ENCODE measurements at places on chromosomes 3 and 15.

DNA sequence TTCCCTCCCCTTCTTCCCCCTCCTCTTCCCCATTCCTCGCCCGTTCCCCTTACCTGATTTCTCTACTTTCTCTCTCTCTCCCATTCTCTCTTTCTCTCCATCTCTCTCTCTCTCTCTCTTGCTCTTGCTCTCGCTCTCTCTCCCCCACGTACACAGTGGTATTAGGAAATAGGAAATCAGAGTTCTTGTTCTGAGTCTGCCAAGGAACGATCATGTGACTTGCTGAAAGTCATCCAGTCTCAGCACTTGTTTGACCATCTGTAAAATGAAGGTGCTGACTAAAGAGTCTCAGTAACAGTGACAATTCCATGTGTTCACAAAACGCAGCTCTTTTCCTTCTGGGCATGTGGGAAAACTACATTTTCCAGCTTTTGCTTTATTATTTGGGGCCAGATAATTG lies 445.0 kb upstream of the TGFBR2 start:
- no peak for DNase-seq

GRCh38 chr15:63831041-63831440 lies 2.7 kb downstream of the HERC1 start:
- DNase-seq: no peak

- DNase-seq: no peak
Observed at GRCh38 chr15:69869291-69869690, 228.4 kb downstream of the TLE3 start.

DNA sequence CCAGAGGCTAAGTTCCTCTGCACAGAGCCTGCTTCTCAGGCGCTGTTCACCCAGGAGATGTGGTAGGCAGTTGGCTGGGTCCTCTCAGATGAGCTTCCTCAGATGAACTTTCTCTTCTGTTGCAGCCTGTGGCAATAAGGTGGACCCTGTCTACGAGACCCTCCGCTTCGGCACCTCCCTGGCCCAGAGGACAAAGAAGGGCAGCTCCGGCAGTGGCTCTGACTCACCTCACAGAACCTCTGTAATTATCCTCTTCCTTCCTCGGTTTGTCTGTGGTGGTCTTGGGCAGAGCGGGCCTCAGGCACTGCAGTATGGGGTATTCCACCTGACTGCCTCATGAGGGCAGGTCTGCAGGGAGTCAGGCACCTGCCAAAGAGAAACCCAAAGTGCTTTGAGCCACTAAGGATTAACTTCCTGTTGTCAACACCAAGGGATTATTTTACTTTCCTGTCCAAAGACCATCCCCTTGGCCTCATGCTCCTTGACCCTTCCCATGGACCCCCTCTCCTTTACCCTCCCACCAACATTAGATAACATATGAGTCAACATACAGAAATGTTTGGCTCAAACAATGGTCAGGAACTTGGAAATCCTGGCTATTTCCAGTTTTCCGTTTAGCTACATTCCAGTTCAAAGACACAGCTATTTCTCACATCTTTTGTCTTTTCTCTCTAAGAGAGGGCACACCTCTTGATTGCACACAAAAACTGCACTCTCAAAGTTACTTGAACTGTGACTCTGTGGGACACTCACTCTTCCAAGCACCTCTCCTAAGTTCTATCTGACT lies 105.9 kb downstream of the STAC start:
- DNase-seq: no peak

DNA sequence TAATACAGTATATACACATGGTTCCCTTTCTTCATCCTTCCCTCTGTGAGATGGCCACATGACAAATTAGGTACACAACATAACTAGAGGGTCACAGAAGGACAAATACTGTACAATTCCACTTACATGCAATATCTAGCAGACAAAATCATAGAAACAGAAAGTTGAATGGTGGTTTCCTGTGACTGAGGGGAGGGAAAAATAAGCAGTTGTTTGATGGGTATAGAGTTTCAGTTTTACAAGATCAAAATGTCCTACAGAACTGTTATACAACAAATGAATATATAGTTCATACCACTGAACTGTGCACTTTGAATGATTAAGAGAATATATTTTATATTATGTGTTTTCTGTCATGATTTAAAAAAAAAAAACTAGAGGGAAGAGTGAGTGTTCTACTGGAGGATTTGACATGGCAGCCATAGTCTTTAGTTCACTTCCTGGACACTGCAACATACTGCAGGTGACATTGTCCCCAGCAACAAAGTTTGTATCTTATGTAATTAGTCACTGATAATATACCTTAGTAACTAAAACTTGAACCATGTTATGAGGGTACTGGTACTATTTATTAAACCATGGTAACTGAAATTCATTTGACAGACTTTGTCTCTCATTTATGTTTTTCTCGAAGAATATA lies 37.2 kb downstream of the CCDC54 start:
- no peak for DNase-seq

DNA sequence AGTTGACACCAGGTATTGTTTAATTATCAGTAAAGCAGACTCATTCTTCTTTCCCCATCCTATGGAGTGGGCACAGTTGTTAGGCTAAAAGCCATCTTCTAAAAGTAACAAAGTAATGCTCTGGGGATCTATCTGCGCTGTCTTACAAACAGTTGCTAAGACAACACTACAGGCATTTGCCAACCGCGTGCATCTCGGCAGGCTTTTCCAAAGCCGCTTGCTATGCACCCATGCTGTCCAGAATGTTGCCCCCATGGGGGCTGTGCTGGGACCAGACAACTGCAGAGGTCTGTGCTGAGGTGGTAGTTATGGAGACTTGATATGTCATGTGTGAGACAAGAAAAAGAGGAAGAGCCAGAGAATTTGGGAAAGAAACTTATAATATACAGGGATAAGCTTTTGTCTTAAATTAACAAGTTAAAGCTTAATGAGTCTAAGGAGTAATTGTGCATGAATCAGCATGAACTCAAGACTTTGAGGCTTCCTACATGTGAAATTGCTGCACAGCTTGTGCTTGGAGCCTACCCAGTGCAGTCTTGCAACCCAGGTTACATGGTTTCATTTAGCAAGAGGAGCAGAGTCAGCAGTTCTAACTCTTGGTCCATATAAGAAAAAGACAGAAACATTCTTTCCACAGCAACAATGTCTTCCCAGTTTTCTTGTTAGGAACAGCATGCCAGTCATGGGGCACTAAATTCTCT lies 38.9 kb upstream of the DCLK3 start:
- DNase-seq: no peak

- no peak for DNase-seq
Observed at GRCh38 chr3:127544803-127545201, 45.7 kb downstream of the TPRA1 start.

- no peak for DNase-seq
Observed at GRCh38 chr15:76840830-76841460, 64.2 kb downstream of the SCAPER start.

DNA sequence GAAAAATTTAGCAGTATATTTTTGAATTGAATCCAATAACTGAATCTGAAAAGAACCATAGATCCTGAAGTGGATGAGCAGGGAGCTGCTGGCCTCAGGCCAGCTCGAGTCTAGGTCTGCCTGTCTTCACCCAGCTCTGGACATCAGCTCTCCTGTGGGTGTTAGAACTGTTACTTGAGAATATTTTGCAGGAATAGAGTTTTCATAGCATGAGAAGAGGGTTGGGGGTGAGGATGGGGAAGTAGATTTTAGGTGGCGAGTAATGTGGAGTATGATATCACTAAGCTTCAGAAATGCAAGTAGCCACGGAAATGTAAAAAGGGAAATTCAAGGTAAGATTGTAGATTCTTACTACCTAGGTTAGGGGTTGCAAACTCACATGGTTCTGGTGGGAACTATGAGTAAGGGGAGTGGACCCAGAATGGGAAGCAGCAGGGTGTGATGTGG lies 6.2 kb downstream of the RAB8B start:
- DNase-seq: no peak

- no peak for DNase-seq
Observed at GRCh38 chr15:95425859-95426258, 904.6 kb upstream of the NR2F2 start.

DNA sequence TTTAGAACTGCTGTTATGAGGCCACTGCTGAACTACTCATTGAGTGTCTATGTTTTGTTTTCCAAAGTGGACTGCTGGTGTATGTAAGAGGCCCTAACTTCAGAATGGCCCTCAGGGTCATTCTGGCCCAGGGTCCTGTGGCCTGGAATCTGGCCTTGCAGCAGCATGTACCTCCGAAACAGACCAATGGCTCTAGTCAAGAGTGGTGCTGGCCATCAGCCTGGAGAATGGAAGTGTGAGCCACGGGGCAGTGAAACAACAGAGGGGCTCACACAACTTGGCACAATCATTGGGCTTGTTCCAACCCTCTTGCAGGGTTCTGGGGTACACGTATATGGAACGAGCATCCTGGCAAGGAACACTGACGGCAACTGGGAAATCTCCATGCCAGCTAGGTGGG lies 40.5 kb downstream of the SCN5A start:
- no peak for DNase-seq

DNA sequence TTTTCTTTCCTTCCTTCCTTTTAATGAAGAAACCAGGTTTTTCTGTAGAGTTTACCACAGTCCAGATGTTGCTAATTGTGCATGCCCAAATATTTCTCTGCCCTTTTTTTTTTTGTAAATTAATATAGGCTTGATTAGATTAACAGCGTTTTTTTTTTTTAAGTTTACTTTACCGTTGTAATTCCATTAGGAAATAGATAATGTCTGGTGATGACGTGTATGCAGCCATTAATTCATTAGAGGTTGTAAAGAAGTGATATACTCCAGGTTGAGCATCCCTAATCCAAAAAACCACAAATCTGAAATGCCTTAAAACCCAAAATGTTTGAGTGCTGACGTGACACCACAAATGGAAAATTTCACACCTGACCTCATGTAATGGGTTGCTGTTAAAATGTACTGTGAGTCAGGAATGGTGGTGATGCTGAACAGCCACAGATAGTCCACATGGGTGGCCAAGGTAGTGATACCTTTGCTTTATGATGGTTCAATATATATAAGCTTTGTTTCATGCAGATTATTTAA lies 43.2 kb downstream of the KNL1 start:
- DNase-seq: no peak

DNA sequence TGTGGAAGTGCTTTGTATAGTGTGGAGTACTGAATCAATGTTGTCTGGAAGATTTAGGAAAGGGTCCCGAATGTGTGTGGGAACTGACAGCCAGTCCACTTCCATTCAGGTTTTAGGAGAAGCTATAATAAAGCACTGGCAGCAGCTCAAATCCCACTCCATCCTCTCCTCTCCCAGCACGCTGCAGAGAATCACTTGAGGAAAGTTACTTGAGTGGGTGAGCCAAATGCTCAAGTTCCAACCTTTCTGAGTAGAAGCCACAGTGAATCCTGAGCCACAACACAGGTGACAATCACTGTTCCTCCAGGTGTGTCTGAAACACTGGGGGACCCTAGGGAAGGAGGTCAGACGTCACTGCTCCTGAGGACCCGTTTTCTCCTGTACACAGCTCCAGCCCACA lies 106.5 kb downstream of the TIGIT start:
- no peak for DNase-seq

DNA sequence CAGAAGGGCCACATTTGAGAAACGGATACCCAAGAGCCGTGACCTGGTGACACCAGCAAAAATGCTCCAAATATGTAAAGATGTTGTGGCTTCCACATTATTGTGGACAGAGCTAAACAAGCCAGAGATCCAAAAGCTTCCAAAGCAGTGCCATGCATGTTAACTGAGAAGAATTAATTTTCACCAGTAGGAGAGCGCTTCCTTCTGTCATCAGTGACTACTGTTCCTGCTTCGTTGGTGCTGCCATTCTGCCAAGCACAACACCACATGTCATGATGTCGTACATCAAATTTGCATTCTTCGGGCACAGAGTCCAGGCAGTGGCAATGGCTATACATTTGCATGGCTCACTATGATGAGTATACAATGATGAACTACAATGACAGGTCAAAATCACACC lies 19.1 kb upstream of the CHST2 start:
- no peak for DNase-seq

- DNase-seq: no peak
Observed at GRCh38 chr3:123547881-123548519, 36.9 kb downstream of the HACD2 start.

GRCh38 chr15:38263996-38264395 lies 11.4 kb downstream of the SPRED1 start:
- DNase-seq: no peak

GRCh38 chr15:92087211-92087610 lies 233.7 kb downstream of the SLCO3A1 start:
- no peak for DNase-seq

GRCh38 chr3:65883613-65884012 lies 155.1 kb downstream of the MAGI1 start:
- no peak for DNase-seq

DNA sequence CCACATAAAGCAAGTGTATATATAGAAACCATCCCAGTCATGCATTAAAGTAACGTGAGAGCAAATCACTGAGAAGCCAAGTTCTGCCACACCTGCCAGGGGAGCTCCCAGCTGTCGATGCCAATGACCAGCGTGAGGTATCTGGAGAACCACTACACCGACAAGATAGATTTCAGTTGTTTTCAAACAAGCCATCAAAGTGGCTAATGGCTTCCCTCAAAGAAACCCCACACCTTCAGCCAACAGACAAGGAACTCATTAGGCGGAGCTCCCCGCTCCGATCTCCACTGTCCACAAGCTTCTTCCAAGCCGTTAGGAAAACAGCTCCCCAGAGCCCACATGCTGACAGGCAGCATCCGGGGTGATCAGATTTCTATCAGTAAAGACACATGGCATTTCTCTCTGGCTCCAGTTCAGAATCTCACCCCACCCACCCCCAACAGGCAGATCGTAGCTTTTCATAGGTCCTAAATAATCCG lies 54.2 kb upstream of the SPATA12 start:
- no peak for DNase-seq

DNA sequence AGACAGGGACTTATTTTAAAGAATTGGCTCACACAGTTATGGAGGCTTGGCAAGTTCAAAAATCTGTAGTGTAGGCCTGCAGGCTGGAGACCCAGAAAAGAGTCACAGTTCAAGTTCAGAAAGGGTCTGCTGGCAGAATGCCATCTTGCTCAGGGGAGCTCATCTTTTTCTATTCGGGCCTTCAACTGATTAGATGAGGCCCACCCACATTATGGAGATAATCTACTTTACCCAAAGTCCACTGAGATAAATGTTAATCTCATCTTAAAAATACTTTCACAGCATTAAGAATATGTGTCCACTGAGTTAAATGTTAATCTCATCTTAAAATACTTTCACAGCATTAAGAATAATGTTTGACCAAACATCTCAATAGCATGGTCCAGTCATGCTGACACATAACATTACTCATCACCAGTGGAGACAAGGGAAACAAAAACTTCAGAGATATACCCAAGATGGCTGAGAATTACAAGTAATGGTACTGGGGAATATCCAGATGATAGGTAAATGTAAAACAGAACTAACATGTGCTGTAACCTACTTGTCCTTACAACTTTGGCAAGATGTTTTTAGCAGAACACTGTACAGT lies 74.3 kb upstream of the STAC start:
- DNase-seq: no peak
